M059J (cell line): ENCODE measurements at places on chromosomes 4 and X. TPM values are rescaled to one million over a fixed set of nuclear protein-coding genes. Genes with fewer than 3 reads are reported as not detected.

Gene GAK
- total RNA-seq = 48.3 and 67.5 TPM in 2 replicates

Gene SYN1
- 0.07 and 1.4 TPM in 2 replicates for total RNA-seq

DNA sequence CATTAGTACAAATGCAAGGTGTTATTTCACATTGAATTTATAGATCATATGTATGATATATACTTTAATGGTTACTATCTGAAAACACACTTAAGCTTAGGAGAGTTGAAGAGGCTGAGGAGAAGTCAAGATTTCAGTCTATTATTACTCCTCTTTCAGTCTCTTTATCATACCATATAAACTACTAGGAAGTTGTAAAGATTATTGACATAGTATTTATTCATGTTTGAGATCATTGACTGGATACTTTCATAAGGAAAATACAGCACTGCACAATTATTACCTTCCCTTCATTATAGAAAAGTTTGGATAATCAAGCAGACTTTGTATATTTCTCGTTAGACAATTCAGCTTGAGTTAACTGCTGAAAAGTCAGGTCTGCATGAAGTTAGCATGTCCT lies 10.0 kb upstream of the SGMS2 start:
- no peak for DNase-seq

DNA sequence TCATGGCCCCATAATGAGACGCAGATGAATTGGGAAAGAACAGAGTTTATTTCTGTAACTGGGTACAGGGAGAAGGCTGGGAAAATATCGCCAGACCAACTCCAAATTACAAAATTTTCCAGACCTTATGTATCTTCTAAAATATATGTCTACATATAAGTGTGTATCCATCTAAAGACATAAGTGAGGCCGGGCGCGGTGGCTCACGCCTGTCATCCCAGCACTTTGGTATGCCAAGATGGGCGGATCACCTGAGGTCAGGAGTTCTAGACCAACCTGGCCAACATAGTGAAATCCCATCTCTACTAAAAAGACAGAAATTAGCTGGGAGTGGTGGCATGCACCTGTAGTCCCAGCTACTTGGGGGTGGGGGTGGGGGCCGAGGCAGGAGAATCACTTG lies 11.7 kb upstream of the DHRSX start:
- no peak for DNase-seq

DNA sequence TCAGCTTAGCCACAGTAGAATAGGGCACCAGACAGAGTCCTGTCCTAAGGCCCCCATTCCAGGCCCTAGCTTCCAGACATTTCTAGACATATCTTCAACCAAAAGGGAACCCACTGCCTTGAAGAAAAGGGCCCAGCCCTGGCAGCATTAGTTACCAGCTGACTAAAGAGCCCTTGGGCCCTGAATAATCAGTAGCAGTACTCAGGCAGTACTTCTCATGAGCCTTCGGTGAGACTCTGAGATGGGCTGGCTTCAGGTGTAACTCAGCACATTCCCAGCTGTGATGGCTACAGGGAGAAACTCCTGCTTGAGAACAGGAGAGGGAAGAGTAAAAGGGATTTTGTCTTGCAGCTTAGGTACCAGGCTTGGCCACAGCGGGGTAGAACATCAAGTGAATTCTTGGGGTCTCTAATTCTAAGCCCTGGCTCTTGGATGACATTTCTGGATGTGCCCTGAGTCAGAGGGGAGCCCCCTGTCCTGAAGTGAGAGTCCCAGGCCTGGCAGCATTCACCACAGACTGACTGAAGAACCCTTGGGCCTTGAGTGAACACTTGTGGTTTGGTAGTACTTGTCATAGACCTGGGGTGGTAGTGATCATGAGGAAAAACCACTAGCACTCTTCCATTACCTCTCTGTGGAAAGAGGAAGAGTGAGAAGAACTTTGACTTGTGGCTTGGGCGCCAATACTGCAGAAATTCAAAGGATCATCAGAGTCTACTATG lies 170.1 kb downstream of the ATP10D start:
- DNase-seq = no peak
